Naive thymus-derived CD4-positive, alpha-beta T cell (primary cell): ENCODE measurements at places on chromosomes 6 and 20. TPM values are rescaled to one million over a fixed set of nuclear protein-coding genes. Genes with fewer than 3 reads are reported as not detected.

NKX2-2 gene
- not detected for total RNA-seq

RNF182 gene
- not detected for total RNA-seq

BIRC7 gene
- total RNA-seq, result not detected

RIPPLY2 gene
- not detected for total RNA-seq

STXBP5 gene
- total RNA-seq, result 28.9 TPM

RFX6 gene
- total RNA-seq, result not detected

CFAP206 gene
- not detected for total RNA-seq

GPSM3 gene
- 277 TPM for total RNA-seq

EPB41L1 gene
- total RNA-seq, result 0.81 TPM

FOXA2 gene
- not detected for total RNA-seq

BTNL2 gene
- not detected for total RNA-seq

HLA-DQA1 gene
- total RNA-seq, result 8.5 TPM

CAGE1 gene
- total RNA-seq, result 0.16 TPM

FAM83C gene
- total RNA-seq, result not detected

PTK7 gene
- total RNA-seq, result 3.5 TPM

PRL gene
- not detected for total RNA-seq

TRDN gene
- total RNA-seq, result not detected in 2 replicates

RAD21L1 gene
- total RNA-seq, result not detected

CPXM1 gene
- total RNA-seq, result 1.8 TPM

MYL9 gene
- total RNA-seq, result 0.29 TPM

PTPRT gene
- total RNA-seq, result not detected in 2 replicates

RNF144B gene
- 7.9 TPM for total RNA-seq

KCNG1 gene
- not detected for total RNA-seq

TCP11 gene
- not detected for total RNA-seq

BEND6 gene
- not detected for total RNA-seq

NOL7 gene
- 65.0 TPM for total RNA-seq

GUCA1A gene
- not detected for total RNA-seq

ZFP57 gene
- 2.0 and 2.3 TPM in 2 replicates for total RNA-seq

ATP6V1G2 gene
- total RNA-seq, result 1.4 and 2.7 TPM in 2 replicates

SMIM28 gene
- total RNA-seq, result not detected

CST11 gene
- total RNA-seq, result not detected

TRAPPC3L gene
- not detected for total RNA-seq

C20orf141 gene
- total RNA-seq, result not detected

FAM210B gene
- total RNA-seq, result 19.4 TPM

MYCT1 gene
- total RNA-seq, result 1.0 TPM

FBXO5 gene
- total RNA-seq, result 3.2 TPM

CST5 gene
- total RNA-seq, result not detected
